ENCODE measurements at places on chromosomes 6 and 20.

GRCh38 chr6:167669870-167670802, 156.6 kb upstream of the AFDN start:
- DNase-seq: no peak

- DNase-seq: peak; percentile 96
Measured at GRCh38 chr6:15299430-15300131, 53.7 kb downstream of the JARID2 start.

GRCh38 chr6:37502703-37503291, 3.1 kb upstream of the CCDC167 start:
- no peak for DNase-seq

GRCh38 chr6:139402876-139403386, 28.5 kb upstream of the CITED2 start:
- DNase-seq: no peak

DNA sequence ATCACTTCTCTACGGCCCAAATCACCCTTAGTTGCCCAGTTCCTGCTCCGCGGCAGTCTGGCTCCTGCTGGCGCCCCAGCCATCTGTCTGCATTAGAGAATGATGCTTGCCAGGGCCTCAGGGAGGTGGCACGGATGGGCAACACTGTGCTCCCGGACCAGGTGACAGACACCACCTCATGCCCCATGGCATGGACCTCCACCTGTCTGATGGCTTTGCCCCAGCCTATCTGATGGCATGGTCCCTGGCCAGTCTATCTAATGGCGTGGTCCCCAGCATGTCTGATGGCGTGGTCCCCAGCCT, 18.8 kb upstream of the MRGBP start:
- DNase-seq: no peak

DNA sequence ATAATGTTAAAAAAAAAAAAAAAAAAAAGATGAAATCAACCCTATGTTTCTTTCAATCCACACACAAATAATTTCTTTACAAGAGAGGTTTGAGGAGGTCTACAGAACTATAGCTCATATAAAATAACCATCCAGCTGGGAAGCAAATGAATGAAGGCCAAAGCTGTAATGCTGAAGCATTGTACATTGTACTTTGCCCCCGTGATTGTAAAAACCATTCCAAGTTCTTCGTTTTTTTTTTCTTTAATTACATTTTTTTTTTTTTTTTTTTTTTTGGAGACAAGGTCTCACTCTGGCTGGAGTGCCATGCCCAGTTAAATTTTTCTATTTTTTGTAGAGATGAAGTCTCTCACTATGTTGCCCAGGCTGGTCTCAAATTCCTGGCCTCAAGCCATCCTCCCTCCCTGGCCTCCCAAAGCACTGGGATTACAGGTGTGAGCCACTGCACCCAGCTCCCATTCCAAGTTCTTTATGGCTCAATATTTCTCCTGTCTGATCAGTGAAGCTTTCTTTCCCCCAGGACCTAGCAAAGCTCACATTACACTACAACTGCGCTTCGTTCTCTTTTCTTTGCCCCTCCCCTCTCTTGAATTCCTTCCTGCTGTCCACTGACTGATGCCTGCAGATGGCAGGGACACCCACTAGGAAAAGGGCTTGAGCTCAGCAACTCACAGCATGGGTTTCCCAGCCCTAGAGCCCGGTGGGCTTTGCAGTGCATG, 53.0 kb upstream of the NOP56 start:
- no peak for DNase-seq

- DNase-seq: no peak
Measured at GRCh38 chr6:41406728-41407489, 71.5 kb downstream of the NCR2 start.

DNA sequence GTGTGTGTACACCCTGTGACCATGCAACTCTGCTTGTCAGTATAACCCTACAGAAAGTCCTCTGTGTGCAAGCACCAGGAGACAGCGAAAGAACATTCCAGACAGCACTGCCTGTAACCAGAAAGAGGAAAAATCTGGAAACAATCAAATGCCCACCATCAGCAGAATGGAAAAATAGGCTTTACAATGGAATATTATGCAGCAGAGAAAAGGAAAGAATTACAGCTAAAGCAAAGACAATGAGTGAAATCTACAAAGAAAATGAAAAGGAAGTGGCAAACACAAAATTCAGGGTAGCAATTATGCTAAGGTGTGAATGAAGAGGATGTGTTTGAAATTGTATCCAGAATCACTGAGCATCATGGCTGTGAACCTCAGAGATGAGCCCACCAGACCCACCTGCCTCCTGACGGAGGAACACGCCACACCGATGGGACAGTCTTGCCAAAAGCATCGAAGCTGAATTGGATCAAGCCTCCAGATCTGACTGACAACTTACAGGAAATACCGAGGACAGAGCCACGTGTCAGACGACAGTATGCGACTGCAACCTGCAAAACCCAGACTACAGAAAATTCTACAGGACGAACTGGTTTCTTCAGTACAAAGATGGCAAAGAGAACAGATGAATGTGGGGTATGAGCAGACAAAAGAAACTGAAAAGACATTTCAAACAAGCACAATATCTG, 133.2 kb downstream of the NFATC2 start:
- no peak for DNase-seq

DNA sequence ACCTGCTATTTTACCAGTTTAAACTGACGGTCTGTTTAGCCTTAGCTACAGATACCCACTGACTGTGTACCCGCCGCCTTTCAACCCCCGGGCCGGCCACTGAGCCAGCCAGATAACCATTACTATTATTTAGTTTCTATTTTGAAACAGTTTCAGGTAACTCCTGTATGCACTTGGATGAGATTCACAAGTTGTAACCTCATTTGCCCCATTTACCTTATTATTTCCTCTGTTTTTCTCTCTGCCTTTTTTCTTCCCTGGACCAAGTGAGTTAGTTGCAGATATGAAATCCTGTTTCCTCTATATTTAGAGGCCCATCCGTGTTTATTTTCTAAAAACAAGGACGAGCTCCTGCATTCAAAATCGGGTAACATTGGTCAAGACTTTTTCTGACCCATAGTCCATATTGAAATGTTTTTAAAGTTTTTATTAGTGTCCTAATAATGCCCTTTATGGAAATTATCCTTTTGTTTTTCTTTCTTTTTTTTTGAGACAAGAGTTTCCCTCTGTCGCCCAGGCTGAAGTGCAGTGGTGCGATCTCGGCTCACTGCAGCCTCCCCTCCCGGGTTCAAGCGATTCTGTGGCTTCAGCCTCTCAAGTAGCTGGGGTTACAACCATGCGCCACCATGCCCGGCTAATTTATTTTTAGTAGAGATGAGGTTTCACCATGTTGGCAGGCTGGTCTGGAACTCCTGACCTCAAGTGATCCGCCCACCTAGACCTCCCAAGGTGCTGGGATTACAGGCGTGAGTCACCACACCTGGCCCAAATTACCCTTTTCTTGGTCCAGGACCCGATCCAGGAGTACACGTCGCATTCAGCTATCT, 767 bp downstream of the AP5S1 start:
- no peak for DNase-seq

DNA sequence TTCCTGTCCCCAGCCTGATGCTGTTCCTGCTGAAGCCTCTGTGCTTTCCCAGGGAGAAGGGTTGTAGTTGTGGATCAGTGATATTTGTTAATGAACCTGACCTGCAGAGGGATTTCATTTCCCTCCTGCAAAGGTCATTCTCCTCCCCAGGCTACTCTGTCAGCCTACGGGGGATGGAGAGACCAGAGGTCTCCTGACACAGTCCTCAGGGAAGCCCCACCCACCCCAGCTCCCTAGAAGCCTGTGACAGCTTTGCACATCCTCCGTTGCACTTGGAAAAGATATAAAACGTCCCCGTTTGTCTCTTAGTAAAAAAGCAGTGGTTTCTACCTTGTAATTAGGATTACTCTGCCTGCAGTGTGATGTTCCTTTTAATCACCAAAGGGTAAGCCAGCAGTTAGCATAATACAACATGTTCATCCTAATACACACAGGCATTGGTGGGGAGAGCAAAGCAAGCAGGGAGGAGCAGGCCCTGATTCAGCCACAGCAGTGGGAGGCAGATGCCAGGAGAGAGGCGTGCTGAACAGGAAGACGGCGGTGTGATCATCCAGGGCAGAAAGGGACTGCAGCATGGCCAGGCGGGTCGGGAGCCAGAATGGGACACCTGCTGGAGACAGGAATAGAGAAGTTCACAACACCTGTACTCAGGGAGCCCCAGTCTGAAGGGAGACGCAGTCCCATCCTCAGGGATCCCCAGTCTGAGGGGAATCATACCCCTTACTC, 293.5 kb downstream of the LRFN2 start:
- no peak for DNase-seq

DNA sequence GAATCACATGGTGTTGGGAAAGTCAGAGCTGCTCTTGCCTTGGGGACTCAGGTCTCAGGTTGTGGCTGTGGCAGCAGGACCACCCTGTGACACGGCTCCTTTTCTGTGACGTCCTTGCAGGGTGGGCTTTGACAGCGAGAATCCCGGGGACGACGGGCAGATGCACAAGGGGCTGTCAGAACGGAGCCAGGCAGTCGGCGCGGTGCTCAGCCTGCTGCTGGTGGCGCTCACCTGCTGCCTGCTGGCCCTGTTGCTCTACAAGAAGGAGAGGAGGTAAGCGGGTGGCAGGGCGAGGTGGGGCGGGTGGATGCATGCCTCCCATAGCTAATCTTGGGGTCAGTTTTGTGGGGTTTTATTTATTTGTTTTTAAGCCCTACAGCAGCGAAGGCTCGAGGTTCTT, 19.2 kb upstream of the SLC22A1 start:
- DNase-seq: no peak

DNA sequence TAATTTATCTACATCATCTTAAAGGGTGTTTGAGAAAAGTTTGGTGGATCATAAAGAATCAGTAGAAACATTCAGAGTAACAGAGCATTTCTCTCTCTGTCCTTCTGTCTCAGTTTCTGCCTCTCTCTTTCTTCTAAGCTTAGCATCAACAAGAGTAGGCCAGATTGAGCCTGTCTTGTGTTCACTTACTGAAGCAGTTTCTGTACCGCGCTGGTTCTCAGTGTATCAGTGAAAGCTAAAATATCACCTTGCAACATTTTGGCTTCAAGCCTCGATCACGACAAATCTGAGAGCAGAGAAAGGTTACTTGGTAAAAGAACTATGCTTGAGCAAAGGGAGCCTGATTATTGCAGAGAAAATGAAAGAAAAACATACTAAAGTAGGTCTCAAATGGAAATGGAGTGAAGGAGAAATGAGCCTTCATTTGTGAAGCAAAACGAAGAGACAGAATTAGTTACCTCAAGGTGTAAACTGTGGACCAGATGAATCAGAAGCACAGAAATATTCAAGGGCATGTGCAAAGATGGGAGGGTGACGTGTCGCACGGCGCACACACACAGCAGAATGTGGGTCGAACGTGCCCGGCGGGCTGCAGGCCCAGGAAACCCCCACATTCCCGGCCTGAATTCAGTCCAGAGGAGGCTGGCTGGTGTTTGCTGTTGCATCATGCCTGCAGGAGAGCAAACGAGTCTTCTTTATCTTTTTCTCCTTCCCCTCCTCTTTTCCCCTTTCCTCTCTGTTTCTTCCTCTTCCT, 509.3 kb downstream of the QKI start:
- no peak for DNase-seq

- DNase-seq: no peak
Measured at GRCh38 chr6:43859213-43859612, 89.2 kb downstream of the VEGFA start.

DNA sequence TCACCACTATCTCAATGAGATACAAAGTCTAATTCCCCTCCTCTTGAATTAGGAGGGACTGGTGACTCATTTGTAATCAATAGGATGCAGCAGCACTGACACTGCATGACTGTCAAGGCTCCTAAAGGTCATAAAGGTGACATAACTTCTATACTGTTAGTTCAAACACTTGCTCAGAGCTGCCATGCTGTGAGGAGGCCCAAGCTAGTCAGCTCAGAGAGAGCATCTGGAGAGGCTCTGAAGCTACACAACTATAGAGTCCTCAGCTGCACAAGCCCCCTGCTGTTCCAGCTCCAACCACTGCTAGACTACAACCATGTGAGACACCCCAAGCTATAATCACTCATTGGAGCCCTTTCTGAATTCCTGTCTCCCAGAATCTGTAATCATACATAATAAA, 17.0 kb upstream of the HEY2 start:
- no peak for DNase-seq

DNA sequence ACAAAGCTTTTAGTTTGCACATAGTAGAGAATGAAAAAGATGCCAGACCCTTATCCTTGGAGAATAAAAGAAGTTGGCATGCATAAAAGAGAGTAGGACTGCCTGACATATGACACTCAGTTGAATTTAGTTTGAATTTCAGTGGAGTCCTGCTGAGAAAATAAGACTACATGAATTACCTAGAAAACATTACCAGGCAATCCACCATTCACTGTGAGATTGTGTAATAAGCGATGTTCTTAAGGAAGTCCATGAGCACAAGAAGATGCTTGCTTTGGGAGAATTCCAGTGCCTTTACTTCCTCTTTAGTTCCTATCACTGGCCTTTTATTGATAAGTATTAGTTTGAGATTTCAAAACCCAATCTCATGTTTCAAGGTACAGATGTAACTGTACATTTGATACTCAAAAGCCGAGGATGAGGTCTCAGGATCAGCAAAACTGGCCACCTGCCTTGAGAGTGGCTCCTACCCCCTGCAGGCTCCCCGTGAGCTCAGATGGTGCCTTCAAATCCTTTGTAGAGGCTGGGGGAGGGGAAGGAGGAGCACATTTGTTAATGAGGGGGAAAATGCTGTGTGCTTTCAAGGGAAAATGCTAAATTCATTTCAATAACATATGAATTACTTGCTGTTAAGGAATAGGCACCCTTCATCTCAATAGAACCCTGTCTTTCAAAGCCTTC, 11.2 kb upstream of the UNC93A start:
- no peak for DNase-seq

GRCh38 chr20:37360391-37361115, 14.6 kb downstream of the SRC start:
- DNase-seq: no peak

DNA sequence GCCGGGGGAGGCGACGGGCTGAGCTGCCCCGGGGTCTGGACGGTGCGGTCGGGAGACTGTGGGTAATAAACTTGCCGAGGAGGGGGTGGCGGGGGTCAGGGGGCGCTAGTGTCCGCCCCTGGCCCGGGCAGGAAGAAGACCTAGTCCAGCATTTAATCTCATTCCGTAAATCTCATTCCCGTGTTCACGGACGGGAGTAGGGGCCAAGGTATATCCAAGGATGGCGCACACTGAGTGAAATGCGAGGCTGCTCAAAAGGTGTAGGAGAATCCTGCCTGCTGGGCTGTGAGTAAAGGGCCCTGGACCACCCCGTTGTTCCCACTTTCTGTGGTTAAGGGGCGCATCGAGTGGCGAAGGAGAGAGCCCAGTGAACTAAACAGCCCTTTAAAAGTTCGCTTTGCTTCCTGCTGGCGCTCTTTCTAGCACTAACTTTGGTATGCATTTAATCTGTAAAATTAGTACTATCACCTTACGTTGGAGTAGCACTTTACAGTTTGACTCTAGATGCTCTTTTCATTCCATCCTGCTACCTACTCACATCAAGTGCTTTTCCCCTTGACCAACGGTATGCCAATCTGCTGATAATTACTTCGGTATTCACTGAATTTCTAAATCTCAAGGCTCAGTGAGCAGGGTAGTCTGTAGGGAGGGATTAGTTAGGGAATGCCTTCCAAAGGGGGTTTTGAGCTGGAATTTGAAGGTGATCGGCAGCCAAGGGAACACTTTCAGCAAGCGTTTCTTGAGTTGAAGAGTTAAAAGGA, 730 bp downstream of the PARD6B start:
- DNase-seq: no peak

GRCh38 chr20:51800872-51801121, 1.5 kb downstream of the SALL4 start:
- DNase-seq: peak; percentile 39

- DNase-seq: no peak
Measured at GRCh38 chr20:37921341-37921929, 18.5 kb downstream of the VSTM2L start.

GRCh38 chr6:29723666-29724588, 693 bp downstream of the HLA-F start:
- no peak for DNase-seq
